ENCODE measurements at places on chromosomes 1 and 21. TPM values are rescaled to one million over a fixed set of nuclear protein-coding genes. Genes with fewer than 3 reads are reported as not detected.

Gene FAM72D
- 0.13 TPM for total RNA-seq

Gene AMPD1
- total RNA-seq = not detected

Gene GPR61
- 0.55 TPM for total RNA-seq

Gene SPRR2A
- not detected for total RNA-seq

Gene XCL1
- total RNA-seq = not detected

DNA sequence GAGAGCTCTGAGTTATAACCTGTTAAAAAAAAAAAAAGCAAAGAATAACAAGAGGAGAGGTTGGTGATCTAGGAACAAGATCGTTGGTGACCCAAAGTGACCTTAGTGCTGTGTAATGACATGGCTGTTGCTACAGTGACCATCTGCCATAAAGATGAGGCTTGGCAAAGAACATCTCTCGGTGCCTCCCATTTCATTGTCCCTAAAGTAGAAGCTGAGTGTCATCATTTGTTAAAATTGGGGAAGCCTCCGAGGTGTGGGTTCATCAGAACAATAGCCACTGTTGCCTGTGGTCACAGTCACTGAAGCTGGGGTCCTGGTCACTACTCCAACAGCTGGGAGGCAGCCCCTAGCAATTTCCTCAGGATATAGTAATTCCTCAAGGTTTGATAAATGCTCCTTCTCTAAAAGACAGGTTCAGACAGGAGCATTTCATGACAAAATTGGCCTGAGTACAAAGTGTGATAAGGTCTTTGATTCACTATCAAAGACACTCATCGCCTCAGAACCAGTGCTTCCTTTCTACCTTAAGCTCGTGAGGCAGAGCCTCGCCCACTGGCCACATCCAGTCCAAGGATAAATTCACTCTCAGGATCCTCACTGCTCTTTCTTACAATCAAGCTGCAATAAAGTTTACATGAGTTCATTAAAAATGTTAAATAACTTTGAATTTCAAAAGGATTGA, 81.9 kb upstream of the RGS2 start:
- DNase-seq = no peak

- no peak for DNase-seq
Observed at GRCh38 chr1:36855699-36856494, 178.4 kb downstream of the GRIK3 start.

- DNase-seq = peak; percentile 42
Observed at GRCh38 chr1:53511323-53511932, 52.2 kb downstream of the DMRTB1 start.

DNA sequence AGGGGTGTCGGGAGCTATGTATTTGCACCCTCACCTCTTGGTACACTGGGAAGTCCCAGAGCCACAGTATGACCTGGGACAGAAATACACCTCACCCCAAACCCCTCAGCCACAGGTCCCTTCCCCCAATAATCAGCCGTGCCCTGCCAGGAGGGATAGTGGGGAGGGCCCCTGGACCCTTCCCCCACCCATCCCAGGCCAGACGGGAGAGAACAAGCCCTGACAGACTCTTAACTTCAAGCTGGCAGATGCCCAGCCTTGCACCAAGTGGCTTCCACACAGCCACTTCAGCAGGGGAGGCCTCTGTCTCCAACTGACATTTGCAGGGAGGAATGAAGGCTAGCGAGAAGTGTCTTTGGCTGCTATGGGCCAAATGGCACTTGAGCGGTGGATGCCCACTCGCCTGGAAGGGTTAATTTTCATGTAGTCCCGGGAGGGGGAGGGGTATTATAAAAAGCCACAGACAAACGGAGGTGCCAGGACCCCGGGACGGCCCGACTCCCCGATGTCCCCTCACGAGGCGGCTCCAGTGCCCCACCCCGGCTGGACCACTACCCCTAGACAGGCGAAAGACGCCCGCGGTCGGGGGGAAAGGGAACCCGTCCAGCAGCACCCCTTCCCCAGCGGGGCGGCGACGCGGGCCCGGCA, 495 bp downstream of the SYNC start:
- peak; percentile 53 for DNase-seq

DNA sequence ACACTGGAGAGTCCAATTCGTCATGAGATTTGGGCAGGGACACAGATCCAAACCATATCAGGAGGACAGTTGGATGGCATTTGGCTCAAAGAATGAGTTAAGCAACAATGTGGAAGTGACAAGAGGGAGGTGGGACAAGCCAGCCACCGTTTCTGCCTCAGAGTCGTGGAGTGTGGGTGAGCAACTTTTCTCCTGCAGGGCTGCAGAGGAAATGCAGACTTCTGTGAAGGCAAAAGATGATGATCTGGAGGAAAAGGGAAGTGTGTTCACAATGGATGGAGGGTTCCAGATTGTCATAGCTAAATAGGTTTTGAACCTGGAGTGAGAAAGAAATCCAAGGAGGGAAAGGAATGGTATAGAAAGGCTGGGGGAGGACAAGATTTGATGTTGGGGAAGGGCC, 16.4 kb upstream of the KANK4 start:
- DNase-seq = no peak

- peak; percentile 41 for DNase-seq
Observed at GRCh38 chr1:119001181-119002027, 13.3 kb upstream of the TBX15 start.

DNA sequence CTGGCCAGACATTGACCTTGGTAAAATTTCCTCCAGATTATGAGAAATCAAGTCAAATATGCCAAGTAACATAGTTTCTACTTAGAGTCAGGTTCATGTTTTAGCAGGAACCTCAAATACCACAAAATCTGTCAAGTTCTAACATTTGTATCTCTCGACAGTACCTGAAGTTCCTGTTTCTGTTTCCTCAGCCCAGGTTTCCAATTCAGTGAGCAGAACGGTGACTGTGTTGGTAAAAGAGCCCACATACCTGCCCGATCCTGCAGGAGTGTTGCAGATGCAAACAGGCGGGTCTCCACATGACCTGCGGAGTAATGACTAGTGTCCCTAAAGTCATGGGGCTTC, 57.9 kb upstream of the LGALS8 start:
- no peak for DNase-seq

DNA sequence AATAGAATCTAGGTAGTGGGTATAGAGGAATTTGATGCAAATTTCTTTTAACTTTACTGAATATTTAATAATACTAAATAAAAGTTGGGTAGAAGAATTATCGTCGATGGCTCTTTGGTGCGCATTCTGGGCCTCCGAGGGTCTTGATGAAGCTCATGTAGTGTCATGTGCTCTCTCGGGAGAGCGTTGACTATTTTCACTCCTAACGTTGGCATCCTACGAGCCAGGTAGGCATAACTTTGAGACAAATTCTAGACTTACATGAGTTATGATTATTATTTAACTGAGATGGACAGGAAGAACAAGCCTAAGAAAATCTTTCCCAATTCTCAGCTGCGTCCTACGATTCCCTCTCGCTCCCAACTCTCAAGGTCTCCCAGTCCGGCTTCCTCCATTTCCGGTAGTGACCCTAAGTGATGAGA, 550 bp upstream of the PCAT6 start:
- DNase-seq = no peak

GRCh38 chr1:44048532-44049215, 17.4 kb upstream of the SLC6A9 start:
- DNase-seq = no peak

DNA sequence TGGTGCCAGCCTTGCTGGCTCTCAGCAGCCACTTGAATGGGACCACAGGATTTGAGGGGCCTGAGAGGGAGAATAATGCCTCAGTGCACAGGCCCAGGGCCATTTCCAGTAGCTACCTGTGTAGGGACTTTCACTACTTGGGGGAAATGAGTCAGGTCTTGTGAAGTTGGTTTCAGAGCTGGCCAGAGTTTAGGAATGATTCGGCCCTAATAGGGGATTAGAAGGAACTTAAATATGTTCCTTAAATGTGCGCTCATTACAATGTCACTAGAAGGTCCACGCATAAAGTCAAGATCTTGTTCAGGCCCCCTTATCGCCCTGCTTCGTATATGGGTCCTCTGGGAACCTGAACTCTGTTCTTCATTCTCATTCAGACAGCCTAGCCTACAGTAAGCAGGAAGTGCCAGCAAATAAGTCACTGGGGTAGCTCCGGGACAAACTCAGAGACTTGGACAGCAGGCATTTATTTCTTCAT, 5.6 kb upstream of the AKR1A1 start:
- no peak for DNase-seq

- DNase-seq = no peak
Observed at GRCh38 chr1:75171876-75172275, 37.7 kb downstream of the LHX8 start.

- peak; percentile 22 for DNase-seq
Observed at GRCh38 chr1:109632671-109633346, 13.2 kb downstream of the AMPD2 start.

All from left cardiac atrium (tissue), 4 donors.